ENCODE measurements at places on chromosomes 5 and 9.

GRCh38 chr5:74579215-74579614 lies 61.3 kb downstream of the ENC1 start:
- no peak for DNase-seq

- no peak for DNase-seq
Measured at GRCh38 chr5:146013761-146014160, 77.4 kb downstream of the SH3RF2 start.

DNA sequence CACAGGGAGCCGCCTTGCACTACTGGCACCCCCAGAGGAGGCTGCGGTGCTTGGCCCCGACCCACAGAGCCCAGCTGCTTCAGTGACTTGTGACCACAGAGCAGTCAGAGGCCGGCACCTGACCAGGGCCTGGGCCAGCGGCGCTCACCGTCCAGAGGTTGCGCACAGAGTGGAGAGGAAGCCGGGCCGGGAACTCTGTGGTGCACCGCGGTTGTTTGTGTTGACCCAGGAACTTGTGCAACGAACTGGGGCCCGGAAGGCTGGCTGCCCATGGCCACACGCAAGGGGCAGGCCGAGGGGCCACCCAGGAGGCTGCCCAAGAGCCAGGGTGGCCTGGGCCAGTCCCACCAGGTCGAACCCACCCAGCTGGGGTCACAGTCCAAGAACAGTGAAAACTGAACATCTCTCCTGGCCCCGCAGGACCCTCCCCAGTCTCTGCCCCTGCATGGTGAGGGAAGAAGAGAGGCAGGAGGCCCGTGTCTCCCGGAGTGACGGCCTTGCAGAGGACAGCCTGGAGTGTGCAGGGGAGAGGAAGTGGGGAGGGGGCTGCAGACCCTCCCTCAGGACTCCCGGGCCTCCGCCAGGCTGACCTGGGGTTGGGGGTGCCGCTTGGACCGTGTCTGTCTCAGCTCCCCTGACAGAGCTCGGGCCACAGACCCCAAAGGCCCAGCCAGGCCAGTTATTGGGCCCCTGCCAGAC lies 42.8 kb upstream of the EGFL7 start:
- DNase-seq, result no peak

DNA sequence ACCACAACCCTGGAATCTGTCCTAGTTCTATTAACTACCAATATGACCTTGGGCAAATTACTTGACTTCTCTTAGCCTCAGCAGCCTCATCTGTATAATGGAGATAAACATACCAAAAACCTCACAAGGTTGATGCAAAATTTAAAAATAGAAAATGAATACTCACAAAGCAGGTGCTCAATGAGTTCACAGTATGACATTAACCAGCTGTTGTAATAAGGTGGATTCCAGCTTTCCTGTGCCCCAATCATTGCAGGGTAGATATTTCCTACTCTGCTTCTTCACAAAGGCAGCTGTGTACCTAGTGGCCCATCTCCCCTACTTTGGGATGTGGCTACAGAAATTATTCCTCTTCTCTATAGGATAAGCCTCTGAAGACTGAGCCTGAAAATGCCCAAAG lies 8.8 kb downstream of the HTR4 start:
- no peak for DNase-seq

DNA sequence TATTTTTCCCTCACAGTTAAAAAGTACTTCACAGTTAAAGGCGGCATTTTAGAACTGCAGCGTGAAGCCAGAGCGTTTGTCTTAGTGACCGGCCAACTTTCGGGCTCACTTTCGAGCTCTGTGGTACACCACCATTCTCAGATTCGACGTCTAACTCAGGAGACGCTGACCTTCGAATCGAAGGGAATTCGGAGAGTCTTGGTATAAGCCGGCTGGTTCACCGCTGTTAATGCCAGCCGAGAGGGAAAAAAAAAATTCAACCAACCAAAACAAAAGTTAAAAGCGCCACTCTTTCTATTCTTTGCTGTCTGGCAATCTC lies 544 bp upstream of the SNX24 start:
- no peak for DNase-seq

DNA sequence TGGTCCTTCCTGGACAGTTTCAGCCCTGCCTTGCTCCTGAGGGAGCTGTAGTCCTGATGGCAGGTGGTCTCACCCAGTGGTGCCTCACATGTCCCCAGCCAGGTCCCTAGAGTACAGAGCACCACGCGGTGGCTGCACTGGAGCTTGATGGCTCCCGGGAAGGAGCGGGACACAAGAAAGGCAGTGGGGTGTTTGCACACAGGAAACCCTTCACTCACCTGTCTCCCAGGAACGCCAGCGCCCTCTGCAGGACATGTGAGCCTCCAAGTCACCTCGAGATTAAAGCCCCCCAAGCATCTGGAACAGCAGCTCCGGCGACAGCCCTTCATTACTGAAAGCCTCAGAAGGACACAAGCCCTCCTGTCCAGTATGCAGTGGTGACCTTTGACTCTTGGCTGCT lies 19.9 kb upstream of the TMEM250 start:
- peak; percentile 94 for DNase-seq

GRCh38 chr5:31638345-31638744 lies 586 bp upstream of the PDZD2 start:
- no peak for DNase-seq

- DNase-seq, result no peak
Measured at GRCh38 chr9:83155733-83156132, 92.8 kb upstream of the RASEF start.

- no peak for DNase-seq
Measured at GRCh38 chr5:310516-310915, 11.0 kb upstream of the AHRR start.

GRCh38 chr5:80837679-80838078 lies 122.5 kb upstream of the RASGRF2 start:
- DNase-seq, result no peak

GRCh38 chr9:6188466-6188865 lies 27.1 kb upstream of the IL33 start:
- DNase-seq, result no peak

- no peak for DNase-seq
Measured at GRCh38 chr9:18014556-18014955, 435.7 kb downstream of the SH3GL2 start.

DNA sequence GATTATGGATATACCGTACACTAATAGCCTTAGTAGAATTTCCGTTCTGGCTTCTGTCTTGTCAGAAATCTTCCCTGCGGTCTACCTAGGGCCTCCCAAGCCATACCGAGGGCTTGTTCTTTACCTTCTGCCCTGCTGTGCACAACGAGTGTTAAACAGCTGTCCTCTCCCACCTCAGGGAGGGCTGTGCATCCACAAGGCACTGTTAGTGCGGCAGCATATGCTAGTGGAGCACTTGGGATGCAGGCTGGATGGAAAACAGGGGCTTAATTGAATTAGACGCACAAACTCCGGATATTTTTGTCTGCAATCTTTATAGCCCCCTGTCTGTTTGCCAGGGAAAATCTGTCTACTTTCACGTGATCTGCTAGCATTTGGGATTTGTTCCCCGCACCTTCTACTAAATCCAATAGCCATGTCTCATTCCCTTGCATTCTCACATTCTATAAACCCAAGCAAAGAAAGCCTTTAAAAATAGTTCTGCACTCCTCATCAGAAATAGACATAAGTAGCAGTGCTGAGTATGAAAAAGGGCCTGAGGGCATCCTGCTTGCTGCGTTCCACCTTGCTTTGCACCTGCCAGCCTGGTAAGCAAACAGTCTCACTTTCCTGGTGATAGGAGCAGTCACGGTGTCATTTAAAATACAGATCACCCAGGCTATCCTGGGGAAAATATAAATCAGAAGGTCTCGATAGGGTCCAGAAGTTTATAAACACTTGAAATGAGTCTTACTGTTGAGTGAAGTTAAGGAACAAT lies 382.6 kb downstream of the RASEF start:
- DNase-seq, result no peak

DNA sequence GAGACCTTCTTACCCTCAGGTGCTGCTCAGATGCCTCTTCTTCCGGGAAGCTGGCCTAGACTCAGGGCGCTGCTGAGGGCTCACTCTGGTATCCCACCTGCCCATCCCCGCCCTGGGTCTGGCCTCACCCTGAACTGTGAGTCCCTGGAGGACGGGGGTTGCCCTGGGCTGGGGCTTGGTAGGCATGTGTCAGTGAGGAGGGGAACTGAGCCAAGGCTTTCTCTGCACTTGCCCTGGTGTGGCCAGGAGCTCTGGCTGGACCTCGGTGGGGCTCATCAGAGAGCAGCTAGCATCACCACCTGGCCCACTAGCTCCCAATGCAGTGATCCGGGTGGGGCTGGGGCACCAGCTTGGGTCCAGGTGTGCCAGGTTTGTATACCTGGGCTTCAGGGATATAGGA lies 15.6 kb downstream of the PLEKHG4B start:
- no peak for DNase-seq

GRCh38 chr9:134301387-134302129 lies 24.7 kb upstream of the RXRA start:
- no peak for DNase-seq

GRCh38 chr9:136608348-136609159 lies 54.2 kb upstream of the EGFL7 start:
- no peak for DNase-seq

DNA sequence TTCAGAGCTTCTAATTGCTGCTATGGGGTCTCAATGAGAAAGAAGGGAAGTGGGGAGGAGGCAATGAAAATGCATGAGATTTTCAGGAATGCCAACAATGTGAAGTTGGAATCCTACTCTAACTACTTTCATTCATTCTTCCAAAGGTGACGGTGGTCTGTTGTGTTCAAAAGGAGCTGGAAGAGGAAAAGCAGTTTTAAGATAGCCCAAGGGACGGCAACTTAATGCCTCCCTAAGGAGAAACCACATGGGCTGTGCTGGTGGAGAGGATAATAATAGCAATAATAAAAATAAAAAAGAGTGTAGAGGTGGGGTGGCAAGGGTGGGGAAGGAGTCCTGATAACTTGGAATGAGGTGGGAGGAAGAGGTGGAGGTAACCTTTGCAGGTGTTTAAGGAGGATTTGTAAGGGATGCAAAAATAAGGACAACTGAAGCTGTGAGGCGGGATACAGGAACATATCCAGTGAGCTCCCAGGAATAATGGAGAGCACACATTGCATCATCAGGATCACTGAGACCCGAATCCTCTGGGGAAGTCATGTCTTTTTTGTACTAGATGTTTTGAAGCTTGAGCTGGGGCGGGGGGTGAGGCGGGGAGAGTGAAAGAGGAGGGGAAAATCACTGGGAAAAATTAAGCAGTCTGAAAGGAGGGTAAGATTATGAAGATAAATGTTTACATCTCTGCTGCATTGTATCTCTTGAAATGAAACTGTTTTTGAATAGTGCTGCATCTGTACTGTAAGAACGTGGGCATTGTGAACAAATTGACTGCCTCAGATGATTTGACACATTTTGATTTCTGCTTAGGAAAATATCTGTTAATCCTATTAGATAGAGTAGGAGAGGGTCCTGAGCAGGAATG lies 120.1 kb upstream of the TMEM161B start:
- DNase-seq, result no peak

- no peak for DNase-seq
Measured at GRCh38 chr5:31023105-31023504, 170.4 kb upstream of the CDH6 start.

DNA sequence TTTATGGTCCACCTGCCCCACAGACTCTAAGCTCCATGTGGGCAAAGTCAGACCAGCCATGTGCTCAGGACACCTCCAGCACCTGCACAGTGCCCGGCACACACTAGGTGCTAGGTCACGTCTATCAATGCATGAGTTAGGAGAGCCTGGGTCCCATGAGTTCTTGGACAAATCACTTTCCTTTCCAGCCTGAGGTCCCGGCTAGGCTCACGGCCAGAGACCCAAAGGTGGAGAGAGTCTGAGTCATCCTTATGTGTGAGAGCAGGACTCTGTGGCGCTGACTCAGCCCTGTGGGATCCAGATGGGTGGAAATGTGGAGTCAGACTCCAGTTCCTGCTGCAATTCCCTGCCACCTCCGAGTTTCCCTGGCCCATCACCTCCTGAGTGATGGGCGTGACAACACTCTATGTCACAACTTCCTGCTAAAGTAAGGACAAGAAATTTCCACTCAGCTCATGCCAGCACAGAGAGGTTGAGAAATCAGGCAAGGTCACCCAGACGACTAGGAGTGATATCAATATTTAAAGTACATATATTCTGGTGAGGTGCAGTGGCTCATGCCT lies 2.5 kb upstream of the ST6GALNAC4 start:
- DNase-seq, result no peak

GRCh38 chr9:18350995-18351595 lies 122.9 kb upstream of the ADAMTSL1 start:
- no peak for DNase-seq

GRCh38 chr5:86354664-86355063 lies 263.1 kb upstream of the COX7C start:
- DNase-seq, result no peak

DNA sequence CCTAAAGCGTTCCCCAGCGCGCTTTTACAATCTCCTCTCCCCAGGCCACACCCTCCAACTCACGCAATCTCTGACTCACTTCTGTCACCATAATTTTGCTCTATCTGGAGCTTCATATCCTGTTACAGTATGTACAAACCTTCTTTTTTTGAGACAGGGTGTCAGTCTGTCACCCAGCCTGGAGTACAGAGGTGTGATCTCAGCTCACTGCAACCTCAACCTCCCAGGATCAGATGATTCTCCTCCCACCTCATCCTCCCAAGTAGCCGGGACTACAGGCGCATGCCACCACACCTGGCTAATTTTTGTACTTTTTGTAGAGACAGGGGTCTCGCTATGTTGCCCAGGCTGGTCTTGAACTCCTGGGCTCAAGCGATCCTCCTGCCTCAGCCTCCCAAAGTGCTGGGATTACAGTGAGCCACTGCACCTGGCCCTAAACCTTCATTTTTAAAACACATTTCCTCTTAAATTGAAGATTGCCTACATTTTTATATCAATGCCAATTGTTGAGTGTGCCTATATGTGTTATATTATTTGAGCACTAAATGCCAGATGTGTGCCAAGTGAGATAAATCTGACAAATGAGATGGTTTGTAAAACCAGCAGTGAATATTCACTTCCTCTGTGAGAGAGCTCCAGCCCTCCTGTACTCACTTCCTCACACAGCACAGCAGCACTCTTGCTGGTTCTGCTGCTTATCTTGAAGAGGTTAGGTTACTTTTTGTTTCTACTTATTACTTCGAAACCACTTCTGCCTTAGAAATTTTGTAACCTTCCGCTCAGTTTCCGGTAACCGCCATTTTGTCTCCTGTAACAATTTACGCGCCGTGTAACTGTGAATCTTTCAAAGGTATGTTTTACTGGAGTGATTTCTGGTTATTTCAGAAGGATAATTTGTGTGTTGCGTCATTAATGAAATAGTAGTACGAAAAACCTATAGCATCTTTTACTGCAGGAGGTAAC lies 57.9 kb downstream of the DOCK8 start:
- DNase-seq, result no peak

Measured in WTC11 (cell line).